Cerebellar nuclear complex (tissue), 1 donor: ENCODE measurements at places on chromosomes 2 and 18.

DNA sequence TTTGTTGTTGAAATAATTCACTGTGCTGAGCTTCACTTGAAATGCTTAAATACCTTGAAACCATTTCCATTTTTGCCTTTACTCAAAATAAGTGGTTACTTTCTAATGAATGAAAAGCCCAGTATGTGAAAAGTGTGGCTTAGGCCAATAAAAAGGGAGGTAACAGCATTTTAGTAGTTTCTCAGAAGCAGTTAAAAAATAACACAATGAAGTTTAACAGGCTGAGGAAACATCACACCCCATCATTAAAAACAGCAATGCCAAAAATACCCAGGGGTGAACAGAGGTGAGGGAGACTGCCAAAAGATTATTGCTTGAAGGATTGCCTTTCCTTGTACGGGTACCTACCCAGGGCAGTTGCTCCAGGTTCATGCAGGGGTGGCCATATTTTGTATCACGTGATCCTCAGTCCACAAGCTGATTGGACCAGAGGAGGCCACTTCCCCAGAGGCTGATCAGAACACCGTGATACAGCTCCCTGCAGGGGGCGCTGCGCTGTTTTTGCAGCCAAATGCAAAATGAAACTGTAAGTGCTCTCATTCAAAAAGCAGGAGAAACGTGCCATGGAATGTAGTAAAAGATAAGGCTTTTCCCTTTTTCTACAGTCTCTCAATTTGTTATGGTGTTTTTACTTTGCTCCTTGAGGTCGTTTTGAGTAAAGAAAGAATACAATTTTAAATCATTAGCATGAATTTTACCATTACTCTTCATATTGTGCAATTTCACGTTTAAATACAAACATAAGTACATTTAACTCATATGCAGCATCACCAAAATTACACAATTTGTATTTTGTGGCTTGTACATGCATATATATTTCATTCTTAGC, 70.2 kb upstream of the SH3BP4 start:
- no peak for DNase-seq

GRCh38 chr2:36578343-36579296, 19.3 kb downstream of the FEZ2 start:
- DNase-seq = no peak

GRCh38 chr2:201909348-201909747, 103.0 kb downstream of the CDK15 start:
- no peak for DNase-seq

DNA sequence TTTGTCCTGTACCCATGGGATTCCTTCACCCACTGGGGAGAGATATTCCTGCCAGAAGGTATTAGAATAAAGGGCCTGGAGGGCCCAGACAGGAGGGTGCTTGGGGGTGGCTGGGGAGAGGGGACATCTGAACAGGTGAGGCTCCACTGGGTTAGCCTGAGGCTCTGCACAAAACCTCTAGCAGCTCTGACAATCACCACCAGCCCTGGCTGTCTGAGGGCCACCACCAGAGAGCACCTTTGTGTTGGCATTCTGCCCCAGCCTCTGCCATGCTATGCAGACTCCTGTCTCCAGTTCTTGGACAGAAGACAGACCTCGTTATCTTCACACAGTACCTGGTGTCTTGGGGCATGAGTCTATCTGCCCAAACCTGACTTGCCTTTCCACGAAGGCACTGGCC, 25.3 kb downstream of the SLC16A14 start:
- DNase-seq = no peak

DNA sequence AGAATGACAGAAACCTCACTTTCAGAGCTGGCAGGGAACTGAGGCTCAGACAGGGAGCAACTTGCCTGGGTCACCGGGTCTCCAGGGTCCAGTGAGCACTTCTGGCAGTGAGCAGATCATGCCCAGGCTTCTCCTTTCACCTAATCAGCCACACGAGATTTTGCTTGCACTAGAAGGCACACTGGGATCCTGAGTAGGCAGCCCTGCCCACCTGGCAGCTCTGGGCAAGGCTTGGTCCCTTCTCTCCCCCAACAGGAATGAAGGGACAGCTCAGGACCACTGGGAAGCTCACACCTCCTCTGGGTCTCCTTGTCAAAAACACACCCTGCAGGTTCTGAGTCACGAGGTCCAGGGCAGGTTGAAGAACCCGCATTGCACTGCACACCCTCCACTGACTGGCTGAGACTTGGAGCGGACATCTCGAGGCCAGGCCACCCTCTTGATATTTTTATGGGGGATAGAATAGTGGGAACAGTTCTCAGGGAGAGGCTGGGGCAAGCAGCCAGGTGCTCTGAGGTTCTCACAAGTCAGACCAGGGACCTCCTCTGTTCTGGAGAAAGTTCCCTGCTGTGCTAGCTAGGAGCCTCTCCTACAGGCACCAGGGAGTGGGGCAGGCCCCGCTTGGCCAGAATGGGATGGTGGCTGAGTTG, 5.7 kb downstream of the MAL start:
- no peak for DNase-seq

GRCh38 chr2:191935247-191935646, 88.4 kb upstream of the CAVIN2 start:
- peak; percentile 25 for DNase-seq

DNA sequence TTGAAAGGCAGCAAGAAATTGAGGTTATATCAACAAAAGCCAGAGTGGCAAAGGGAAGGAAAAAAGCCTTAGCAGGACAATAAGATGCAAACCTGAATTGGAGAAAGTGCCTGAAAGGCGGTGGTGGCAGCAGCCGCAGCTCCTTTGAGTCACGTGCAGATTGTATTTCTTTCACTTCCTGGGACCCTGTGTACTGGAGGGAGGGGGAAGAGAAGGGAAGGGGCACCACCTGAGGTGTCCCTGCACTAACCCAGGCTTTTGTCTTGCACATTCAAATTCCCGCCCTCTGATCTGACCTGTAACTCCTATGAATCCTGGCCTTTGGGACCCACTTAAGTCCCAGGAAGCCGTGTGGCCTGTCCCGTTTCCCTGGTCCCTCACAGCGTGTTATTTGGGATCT, 326.1 kb upstream of the SKOR2 start:
- DNase-seq = no peak

- no peak for DNase-seq
Observed at GRCh38 chr2:208359632-208359986, 47.0 kb upstream of the PTH2R start.

DNA sequence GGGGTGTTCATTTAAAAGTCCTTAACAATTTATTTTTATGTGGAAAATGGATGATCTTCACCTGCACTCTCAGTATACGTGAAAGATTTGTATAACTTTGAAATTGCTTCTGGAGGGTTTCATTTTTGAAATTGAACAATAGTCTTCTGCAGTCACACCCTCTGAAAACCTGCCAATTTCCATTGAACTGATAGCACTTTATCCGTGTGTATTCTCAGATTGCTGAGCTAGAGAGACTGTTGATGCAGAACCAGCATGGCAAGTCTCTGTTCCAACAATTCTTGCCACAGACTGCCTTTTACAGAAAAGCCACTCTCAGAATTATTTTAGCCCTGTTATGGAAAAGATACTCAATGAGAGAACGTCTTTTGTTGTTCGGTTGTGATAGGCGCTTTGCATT, 6.6 kb upstream of the GULP1 start:
- DNase-seq = no peak

GRCh38 chr2:103815731-103816130, 1038.2 kb upstream of the POU3F3 start:
- no peak for DNase-seq

DNA sequence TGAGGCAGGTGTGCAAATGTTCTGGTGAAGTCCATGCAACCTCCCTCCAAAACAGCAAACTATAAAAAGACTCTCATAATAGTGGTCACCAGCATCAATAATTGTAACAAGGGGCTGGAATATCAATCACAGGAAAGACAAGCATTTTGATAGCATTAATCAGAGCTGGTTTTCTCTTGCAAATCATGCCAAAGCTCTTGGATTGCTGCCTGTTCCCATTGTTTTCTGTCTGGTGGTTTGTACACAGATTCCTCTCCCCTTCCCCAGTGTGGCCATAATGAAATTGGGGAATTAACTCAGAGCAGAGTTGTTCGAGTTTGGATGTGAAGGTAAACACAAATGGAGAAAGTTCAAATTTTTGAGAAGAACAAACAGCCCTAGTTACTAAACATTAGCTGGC, 134.2 kb downstream of the CDCA7 start:
- DNase-seq = no peak

DNA sequence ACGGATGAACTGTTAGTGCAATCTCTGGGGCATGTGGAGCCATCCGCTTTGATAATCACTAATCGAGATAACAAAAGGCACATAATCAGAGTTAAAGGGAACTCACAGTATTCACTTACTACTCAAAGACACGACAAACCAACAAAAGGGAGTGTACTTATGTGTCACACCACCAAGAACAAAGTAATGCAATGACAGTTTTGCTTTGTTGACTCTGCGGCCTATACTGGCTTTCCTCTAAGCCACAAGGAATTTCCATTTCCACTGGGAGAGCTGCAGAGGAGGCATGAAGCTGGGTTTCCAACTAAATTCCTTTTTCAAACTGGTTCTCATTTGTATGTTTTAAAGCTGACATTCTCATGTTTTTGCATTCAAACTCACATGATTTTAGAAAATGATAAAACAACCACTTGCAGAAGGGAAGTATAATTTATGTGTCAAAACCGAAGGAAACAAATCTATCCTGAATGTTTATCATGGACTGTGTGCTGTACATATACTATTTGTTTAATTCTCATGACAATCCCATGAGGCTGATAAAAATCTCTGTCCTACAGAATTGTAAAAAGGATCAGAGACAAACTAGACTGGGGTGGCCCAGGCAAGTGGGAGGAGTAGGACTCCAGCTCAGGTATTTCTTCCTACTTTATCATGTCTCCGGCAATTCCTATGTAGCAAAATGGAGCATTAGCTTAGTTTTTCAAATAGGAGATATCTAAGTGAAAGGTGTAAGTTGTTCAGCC, 149.6 kb upstream of the SMAD7 start:
- DNase-seq = no peak

DNA sequence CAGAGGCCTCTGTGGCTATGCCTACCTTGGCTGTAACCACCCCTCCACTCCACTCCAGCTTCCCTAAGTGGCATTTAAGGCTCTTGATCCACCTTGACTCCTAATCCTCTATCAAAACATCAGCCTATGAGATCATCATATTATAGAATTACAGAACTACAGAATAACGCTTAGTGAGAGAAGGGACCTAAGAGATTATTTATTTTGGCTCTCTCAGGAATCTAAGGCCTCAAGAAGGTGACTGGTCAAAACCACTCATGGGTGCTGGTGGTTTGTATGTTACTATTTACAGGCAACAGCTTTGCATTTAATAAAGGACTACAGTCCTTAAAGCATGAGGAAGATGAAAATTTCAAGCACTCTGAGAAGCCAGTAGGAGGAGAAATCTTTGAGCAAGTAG, 118.8 kb downstream of the FSHR start:
- no peak for DNase-seq

- no peak for DNase-seq
Observed at GRCh38 chr2:204776781-204777559, 231.7 kb downstream of the PARD3B start.

DNA sequence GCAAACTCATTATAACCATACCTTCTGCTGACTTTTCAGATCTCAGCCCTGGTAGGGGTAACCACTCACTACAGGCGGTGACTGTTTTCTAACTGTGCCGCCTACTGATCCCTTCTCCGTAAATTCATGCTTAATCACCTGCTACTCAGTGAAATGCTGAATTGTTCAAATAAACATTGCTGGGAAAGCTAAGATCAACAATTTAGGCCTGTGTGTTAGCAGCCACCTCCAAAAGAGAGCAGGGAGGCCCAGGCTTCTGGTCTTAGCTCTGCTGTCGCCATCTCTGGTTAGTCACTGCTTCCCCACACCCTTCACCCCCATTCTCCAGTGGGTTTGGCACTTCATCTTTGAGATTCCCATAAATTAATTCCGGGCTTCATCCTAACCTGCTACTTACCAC, 21.8 kb upstream of the NT5C1B start:
- no peak for DNase-seq
